Anterior cingulate cortex (tissue), 58 donors: ENCODE measurements at places on chromosomes 3 and 15.

DNA sequence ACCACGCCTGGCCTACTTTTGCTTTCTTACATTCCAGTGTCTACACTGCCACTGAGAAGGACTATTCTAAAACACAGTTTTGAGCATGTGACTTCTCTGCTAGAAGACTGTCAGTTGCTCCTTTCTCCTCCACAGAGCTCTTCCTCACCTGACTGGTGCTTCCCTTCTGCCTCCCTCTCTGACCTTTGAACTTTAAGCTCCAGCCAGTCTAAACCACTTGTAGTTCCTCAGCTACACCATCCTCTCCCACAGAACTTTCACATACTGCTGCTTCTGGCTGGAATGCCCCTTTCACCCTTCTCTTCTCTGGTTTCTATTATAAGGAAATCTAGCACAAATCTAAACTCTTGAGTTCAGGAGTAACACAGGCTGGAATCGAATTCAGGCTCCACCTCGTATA is 9.1 kb downstream of the NCEH1 start:
- DNase-seq = no peak

- DNase-seq = no peak
Measured at GRCh38 chr3:13308380-13308801, 111.7 kb downstream of the NUP210 start.

DNA sequence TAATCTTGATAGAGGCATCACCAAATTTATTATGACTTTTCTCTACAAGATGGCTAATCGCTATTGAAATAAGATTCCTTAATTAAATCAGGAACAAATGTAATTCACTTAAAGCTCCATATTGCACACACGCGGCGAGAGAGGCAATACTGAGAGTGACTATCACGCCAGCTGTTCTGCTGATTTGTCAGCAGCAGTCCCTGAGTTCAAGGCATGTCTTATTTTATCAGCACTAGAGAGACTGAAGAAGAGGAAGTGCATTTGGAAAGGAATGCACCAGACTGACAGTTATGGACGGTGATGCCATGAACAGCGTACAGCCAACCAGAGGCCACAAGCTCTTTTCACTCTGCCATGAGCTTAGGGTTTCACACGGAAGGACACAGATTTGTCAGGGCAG is 83.6 kb upstream of the SLCO3A1 start:
- no peak for DNase-seq

DNA sequence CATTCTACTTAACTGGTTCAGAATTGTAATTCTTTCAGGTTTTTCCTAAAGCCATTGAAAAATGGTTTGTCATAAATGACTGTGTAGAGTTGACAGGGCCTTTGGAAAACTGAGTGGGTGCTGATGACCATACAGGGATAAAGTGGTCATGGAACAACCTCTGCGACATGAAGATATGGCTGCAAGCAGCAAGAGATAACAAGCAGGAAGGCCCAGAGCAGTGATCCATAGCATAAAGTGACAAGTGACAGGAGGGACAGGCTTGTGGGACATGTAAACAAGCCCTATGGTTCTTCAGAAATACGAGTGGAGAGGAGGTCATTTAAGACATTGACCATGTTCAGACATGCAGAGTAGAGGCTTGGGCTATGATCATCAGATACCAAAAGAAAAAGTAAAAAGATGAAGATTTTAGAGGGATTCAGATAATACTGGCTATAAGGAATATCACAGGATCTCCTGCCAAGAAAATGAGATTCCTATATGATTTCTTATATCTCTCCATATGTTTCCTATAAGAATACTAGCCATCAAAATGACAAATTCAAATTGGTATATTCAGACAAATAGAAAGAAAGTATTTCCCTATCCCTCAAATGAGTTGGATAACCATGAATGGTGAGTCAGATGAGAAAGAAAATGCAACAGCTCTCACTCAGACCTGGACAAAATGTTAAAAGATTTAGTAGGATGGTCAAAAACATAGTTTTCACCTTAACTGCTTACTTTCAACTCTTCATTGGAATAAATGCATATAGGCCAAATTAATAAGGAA is 827.6 kb upstream of the CFAP20DC start:
- DNase-seq = no peak

DNA sequence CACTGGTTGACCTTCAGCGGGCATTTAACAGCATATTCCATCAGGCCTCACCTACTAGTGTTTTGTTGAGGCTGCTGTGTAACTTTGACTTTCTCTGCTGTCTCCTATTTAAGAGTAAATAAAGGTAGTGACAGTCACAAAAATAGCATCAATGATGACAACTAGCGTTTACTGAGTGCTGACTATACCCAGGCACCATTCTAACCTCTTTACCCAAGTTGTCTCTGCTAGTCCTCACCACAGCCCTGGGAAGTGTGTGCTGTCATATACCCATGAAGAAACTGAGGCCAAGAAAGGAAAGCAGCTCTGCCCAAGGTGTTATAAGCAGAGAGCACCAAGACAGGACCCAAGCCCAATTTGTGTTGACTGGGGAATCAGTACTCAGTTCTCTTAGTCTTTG is 286.4 kb upstream of the CTDSPL start:
- no peak for DNase-seq

DNA sequence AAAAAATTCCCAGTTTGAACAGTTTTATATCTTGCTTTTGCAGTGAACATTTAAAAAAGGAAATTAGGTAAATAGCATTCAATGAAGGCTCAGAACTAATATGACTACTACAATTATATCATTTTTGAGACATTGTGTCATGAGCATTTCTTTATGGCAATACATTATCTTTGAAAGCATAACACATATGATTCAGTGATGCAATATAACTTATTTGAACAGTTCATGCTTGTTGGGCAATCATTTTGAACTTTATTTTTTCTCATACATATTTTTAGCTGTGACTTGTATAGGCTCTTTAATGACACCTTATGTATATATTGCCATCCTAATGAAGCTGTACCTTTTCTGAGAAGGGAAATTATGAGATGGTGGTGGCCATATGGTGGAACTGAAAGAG is 828.6 kb upstream of the NR2F2 start:
- no peak for DNase-seq

- DNase-seq = no peak
Measured at GRCh38 chr15:93852761-93853160, 378.6 kb upstream of the MCTP2 start.

DNA sequence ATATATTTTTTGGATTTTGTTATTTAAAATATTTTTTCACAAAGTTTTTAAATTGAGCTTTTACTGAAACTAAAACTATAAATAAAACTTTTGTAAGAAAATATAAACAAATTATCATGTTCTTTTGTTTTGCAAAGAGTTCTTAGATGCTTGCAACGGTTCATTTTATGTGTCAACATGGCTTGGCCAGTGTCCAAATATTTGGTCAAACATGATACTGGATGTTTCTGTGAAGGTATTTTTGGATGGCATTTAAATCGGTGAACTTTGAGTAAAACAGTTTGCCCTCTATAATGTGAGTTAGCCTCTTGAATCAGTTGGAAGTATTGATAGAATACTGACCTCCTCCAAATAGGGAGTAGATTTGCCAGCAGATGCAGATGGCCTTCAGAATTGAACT is 612.6 kb upstream of the NECTIN3 start:
- no peak for DNase-seq

GRCh38 chr3:61758839-61759238 is 197.5 kb downstream of the PTPRG start:
- DNase-seq = no peak

DNA sequence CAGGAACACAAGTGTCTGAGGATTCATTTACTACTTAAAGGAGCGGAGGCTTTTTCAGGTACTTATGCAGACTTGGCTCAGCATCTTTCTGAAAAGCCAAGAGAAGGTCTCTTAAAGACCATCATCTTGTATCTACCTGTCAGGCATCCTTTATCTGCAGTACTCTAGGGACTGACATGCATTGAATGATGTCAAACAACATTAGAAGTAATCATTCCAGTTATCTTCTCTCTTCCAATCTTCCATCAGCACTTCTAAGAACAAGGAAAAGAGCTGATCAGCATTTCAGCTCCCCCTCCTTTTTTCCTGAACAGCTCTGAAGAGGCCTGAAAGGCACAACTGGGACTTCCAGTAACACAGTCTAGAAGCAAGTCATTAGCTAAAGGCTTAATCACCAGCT is 214.8 kb downstream of the KCNH8 start:
- no peak for DNase-seq

- no peak for DNase-seq
Measured at GRCh38 chr3:179069762-179070390, 1.7 kb downstream of the ZMAT3 start.

DNA sequence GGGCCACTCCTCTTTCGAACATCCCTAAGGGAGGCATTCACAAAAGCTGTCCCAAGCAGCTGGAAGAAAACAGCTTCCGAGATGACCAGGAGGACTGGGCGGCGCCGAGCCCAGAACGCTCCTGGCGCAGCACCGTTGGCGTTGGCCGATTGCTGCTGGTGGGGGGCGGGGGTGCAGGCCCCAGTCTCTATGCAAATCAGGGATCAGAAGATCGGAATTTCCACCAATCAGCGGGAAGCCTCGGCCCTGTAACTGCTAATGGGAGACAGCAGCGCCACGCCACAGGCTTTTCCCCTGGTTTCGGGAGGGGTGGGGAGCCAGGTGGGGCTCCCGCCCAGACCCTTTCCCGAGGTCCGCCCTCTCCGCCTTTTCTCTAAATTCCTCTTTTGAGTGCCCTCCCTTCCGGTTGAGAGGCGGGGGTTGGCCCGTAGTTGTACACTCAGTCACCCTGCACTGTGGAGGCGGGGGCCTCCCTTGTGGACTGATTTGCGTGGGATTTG is 27.0 kb downstream of the HMCES start:
- peak; percentile 45 for DNase-seq

DNA sequence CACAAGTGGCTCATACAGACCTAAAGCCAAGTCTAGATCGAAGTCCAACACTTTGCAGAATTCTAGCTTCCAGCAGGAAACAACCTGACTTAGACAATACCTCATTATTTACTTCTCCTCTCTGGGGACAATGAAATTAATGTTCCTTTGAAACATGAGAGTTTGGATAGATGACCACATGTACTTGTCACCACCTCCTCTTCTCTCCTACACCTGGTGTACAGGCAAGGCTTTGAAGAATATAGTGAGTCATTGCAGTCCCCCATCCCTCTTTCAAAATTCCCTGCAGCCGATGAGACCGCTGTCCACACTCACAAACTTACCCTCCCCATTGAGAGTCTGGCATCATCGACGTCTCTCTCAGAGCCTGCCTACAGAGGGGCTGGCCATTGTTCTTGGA is 189.0 kb upstream of the HES1 start:
- no peak for DNase-seq

- no peak for DNase-seq
Measured at GRCh38 chr3:5013021-5013906, 34.0 kb downstream of the BHLHE40 start.

GRCh38 chr3:4019501-4019900 is 220.3 kb downstream of the LRRN1 start:
- DNase-seq = no peak

GRCh38 chr3:112293368-112294321 is at the start of gene SLC9C1:
SLC9C1 (minus strand) TSS chr3:112294216; CDS start chr3:112286791, 7,425 bp downstream.
- no peak for DNase-seq

GRCh38 chr3:170815340-170815739 is 54.7 kb downstream of the RPL22L1 start:
- no peak for DNase-seq

GRCh38 chr3:13540297-13540995 is 8.5 kb upstream of the FBLN2 start:
- no peak for DNase-seq

DNA sequence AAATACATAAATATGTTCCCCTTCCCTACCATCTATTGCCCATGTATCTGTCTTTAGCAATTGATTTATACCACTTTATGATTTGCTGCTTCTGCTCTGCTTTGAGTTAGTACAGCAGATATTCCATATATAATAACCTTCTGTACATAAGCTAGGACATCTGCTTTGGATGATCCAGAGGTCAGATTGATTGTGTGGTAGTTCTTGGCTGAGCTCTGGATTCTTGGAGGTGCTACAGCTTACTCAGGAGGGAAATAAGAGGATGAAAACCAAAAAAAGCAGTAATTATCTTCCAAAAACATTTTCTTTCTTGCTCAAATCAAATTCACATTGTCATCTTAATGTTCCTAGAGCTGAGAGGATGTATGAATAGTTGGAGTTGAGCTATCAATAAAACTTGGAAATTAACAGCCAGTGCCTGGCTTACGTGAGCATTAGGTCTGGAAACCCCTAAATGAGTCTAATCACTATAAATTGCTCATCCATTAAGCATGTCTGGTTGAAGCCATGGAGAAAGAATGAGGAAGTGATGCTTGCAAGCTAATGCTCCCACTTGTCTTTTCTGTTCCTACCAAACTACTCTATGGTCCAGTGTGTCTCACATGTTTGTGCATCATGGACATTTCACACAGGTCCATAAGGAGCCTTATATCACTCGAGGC is 36.3 kb upstream of the TMEM42 start:
- no peak for DNase-seq

- no peak for DNase-seq
Measured at GRCh38 chr15:35465783-35466182, 80.2 kb downstream of the DPH6 start.

- DNase-seq = no peak
Measured at GRCh38 chr15:74393423-74393822, 26.0 kb upstream of the CYP11A1 start.

GRCh38 chr3:67468511-67468910 is 185.9 kb downstream of the SUCLG2 start:
- DNase-seq = no peak

DNA sequence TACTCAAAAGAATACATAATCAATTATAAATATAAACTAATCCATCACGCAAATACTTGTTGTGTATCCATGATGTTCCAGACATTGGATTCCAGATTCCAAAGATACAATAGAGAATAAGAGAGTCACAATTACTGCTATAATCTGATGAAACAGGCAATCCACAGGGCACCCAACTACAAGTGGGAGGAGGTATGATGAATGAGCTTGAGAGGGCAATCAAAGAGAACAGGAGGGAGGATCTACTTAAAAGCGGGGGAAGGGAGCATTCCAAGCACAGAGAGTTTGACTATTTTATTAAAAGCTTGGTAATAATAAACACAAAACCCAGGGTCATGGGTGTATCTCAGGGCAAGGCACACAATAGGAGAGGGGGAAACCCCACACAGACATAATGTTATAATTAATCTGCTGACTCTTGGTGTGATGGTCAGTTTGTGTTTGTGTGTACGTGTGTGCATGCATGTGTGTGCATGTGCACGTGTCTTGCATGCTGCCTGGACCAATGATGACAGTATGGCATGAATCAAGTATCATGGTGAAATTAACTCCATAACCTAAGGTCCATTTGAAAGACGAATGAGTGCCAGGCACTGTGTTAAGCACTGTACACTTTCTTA is 325.4 kb upstream of the WNT5A start:
- no peak for DNase-seq

GRCh38 chr3:18774319-18775088 is 349.4 kb upstream of the SATB1 start:
- no peak for DNase-seq

- DNase-seq = no peak
Measured at GRCh38 chr3:100999160-100999559, 5.9 kb upstream of the ABI3BP start.
